ENCODE measurements at places on chromosomes 2 and 18.

DNA sequence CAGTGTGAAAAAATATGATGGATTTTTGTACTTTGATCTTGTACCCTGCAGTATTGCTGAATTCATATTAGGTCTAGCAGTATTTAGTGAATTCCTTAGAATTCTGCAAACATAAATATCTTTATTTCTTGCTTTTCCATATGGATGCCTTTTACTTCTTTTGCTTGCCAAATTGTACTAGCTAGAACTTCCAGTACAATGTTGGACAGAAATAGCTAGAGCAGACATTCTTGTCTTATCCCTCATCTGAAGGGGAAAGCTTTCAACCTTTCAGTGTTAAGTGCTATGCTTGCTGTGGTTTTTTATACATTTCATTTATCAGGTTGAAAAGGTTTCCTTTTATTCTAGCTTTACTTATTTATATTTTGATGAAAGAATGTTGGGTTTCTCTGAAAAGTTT is 1321.9 kb upstream of the CHAC2 start:
- DNase-seq, result no peak

DNA sequence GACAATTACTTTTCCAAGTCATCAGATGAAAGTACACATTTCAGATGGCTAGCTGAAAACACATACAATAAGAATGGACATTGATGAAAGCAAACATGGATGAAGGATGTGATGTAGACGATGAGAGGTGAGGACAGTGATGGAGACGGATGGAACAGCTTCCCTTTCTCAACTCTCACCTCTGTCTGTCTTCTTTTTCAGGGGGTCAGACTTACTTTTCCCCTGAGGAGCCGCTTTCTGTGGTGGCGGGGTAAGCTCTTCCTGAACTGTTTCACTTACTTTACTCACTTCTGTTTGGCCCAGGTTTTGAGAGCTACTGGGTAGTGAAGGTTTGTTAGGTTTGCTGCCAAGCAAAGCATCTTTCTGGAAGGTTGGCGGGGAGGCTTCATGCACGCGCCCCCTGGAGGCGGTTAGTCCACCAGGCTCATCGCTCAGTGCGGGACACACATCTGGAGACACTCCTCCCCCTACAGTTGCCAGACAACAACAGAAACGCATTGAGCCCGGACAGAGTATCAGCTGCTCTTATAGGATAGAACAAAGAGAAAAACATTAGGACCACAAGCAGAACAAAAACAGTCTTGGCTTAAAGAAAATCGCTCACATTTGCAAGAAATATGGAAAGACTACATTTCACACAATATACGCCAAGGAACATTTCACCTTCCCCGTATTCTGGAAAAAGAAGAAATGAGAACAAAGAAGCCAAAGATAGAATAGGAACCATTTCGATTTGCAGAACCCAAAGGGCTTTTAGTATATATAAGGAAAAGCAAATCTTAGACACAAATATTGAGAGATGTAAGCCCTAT is 90.5 kb downstream of the MYOM1 start:
- peak; percentile 60 for DNase-seq

- DNase-seq, result no peak
Observed at GRCh38 chr18:35620765-35621164, 39.2 kb downstream of the GALNT1 start.

GRCh38 chr2:51053213-51053612 is 21.3 kb upstream of the NRXN1 start:
- no peak for DNase-seq

DNA sequence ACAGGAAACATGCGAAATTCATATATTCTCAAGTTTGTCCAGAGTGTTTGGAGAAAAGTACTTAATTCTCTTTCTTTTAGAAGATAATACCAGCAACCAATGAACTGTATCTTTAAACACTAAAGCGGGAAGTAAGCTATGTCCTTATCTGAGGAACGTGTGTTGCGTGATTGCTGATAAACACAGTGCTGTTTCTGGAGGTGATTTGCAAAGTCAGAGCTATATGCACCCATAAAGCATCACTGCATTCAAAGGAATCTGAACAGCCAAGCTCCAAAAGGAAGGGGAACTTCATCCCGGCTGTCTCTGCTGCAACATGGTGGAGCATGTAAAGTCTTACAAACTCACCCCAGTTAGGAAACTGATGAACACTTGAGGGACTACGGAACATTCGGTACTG is 271.7 kb upstream of the FN1 start:
- no peak for DNase-seq

- no peak for DNase-seq
Observed at GRCh38 chr18:45108754-45109153, 428.1 kb downstream of the SETBP1 start.

All from stimulated activated CD8-positive, alpha-beta memory T cell treated with anti-CD3 and anti-CD28 coated beads, Interleukin-7, amount 100 ng/mL, for 4 hours (primary cell).